ENCODE measurements at places on chromosomes 4 and X.

- DNase-seq, result no peak
Observed at GRCh38 chrX:47278691-47279090, 45.9 kb downstream of the USP11 start.

GRCh38 chrX:78659955-78660354, 827 bp upstream of the RTL3 start:
- DNase-seq, result peak; percentile 67

- peak; percentile 42 for DNase-seq
Observed at GRCh38 chrX:129980540-129981199, 1.8 kb upstream of the BCORL1 start.

GRCh38 chr4:145583191-145584055, 35.8 kb upstream of the MMAA start:
- no peak for DNase-seq

- no peak for DNase-seq
Observed at GRCh38 chr4:127783955-127784770, 2.0 kb downstream of the HSPA4L start.

DNA sequence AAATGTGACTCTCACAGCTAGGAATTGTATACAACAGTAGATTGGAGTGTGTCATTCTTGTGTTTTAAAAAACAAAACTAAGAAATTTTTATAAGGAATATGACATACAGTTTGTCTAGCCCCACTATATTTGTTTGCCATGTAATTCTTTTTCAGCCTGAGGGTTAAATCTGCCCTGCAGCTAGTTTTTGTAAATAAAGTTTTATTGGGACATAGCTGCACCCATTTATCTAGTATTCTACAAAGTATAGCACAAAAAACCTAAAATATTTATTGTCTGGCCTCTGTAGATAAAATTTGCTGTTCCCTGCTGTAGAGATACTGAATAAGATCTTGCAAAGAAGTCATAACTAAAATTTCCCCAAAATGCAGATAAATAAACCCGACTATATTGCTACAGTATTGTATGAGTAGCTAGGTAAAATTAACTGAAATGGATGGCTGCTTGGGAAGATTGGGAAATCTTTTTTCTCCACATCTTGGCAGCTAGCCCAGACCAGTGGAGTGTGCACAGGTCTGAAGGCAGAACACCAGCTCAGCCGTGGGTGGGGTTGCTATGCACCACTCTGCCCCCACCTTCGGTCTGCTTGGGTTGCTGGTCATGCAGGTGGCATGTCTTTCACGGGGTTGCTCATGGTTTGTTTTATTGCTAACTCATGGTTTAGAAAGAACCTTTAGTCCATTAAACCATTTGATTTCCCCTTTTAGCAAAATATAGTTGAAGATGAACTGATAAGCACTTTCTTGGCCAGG, 127.9 kb downstream of the KLHL8 start:
- peak; percentile 90 for DNase-seq

DNA sequence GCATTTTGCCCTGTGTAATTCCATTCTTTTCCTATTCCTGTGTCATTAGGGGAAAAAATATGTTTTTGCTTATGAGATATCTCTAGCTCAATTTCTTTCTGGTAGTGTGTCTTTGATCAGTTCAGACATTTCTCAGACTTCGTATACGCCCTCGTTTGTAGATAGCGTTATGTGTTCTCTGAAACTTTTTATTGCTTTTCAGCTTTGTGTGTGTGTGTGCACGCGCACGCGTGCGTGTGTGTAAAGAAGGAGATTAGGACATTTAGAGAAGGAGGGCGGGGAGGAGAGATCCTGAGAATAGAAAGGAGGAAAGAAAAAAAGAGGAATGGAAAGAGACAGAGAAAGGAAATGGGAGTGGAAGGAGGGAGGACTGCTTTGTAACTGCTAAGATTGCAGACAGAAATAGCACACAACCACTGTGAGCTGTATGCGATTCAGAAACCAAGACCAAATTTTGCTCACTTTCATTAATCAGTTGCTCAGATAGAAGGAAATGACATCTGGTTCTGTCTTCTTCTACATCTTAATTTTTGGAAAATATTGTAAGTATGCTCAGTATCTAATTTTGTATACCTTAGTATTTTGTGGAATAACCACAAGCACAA, at the start of gene RXFP1:
TSS of gene RXFP1 (plus strand) at position 399 of the 605 bp plus-strand sequence. CDS start at position 494, 95 bp downstream.
- no peak for DNase-seq

GRCh38 chr4:26746802-26747213, 113.8 kb upstream of the STIM2 start:
- DNase-seq, result no peak

DNA sequence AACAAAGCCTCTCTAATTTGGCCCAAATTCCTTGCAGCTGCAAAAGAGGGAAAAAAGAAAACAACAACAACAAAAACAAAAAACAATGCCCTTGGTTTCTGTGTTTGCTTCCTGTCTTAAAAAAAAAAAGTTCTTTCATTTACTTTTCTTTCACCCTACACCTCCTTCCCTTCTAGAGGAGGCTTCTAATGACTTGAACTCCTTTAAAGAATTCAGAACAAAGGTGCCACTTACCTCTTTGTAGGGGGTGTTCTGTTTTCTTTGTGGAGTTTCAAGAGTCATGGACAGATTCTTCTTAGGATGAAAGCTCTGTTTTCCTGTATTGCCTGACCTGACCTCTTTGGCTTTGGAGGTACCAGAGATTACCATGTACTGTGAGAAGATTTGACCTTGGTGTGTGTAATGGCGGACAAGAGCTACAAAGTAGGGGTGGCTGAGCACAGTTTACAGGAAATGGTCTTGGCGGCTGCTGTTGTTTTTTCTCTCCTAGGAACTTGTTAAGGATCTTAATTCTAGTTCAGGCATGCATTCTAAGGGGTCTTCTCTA, 72.4 kb upstream of the S100G start:
- DNase-seq, result no peak

- peak; percentile 4 for DNase-seq
Observed at GRCh38 chr4:95546866-95547714, 1.7 kb downstream of the UNC5C start.

- peak; percentile 1 for DNase-seq
Observed at GRCh38 chrX:96843566-96843965, 40.1 kb upstream of the RPA4 start.

- no peak for DNase-seq
Observed at GRCh38 chrX:6311540-6311939, 82.9 kb upstream of the NLGN4X start.

DNA sequence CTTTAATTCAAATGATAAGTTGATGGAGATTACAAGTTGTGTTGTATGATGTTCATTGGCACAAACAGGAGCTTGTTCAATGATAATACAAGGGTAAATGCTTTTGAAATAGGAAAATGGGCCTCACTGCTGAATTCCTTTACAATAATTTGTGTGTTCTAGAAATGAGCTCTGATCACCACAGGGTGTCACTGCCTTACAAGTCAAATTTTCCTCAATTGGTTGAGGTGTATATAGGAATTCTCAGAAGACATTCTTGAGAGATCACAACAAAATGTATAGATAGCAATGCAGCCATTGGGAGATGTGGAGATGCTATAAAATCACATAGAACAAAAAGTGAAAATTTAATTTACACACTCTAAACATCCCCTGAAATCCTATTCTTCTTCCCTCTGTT, 49.6 kb downstream of the KLF8 start:
- peak; percentile 29 for DNase-seq

GRCh38 chrX:40871385-40872082, 136.2 kb upstream of the MED14 start:
- peak; percentile 56 for DNase-seq

DNA sequence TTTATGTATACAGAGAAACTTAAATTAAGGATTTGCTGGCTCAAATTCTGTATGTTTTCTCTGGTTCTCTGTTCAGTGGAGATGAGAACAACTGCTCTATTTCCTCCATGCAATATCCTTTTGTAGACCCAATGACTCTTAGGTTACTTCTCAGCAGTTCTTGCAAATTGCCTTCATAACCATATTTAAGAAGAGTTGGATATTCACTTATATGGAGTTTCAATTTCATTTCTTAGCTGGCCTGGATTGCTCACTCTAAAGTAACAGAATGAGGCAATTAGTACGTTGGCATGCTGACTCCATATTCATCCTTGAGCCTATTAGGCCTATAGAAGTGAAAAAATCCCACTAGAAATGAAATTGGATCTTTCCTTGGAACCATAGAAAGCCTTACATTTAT, 93.6 kb downstream of the DOCK11 start:
- DNase-seq, result no peak

GRCh38 chrX:70196961-70197720, 19.9 kb downstream of the DGAT2L6 start:
- DNase-seq, result peak; percentile 62

- DNase-seq, result peak; percentile 66
Observed at GRCh38 chrX:34956916-34957315, 14.3 kb downstream of the FAM47B start.

DNA sequence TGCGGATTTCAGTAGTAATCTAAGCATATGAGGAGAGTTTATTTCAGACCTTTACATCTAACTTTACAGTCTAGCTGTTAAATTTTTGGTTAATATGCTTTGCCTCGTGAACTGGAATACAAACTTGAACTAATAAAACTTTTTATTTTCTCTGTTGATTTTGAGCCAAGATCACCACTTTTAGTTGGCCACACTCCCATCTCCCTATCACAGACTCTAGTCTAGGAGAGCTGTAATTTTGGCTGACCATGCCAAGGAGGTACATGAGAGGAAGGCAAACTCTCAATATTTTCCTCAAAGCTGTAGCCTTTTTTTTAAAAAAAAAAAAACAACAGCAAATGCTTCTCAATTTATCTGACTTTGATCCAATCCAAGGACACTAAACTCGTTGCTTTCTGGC, 597.5 kb upstream of the PCDH7 start:
- DNase-seq, result peak; percentile 3

DNA sequence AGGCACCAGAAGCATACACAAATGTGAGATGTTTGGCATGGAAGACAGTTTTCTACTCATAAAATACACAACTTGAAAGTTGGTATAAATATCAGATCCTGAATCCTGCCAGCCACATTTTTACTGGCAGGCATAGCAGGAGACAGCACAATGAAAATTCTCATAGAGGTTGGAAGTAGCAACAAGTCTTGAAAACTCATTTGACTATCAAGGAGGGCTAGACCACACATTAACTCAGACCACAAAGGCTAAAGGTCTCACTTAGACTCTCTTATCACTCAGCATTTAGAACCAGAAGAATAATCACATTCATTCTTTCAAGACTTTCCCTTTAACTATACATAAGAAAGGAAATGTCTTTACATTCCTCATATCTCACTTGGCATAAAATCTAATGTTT, 56.5 kb downstream of the SORBS2 start:
- peak; percentile 17 for DNase-seq

DNA sequence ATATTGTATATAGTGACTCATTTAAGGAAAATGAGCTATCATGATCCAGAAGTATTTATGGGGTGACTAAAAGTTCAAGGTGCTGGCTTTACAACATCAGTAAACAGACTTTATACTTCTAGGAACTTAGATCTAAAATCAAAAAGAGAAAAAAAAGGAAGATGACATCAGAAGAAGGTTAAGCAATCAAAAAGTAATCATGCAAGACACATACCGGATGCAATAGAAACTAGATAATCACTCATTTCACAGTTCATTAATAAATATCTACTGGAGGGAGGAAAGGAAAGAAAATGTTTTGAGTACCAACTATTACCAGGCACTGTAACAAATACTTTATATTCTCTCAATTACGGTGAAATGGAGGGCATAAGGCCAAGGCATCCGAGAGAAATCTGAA, 276.4 kb downstream of the SPRY1 start:
- DNase-seq, result peak; percentile 52

GRCh38 chr4:128868758-128869157, 59.3 kb downstream of the JADE1 start:
- DNase-seq, result no peak

- DNase-seq, result no peak
Observed at GRCh38 chrX:153474266-153474665, 3.9 kb upstream of the HAUS7 start.

GRCh38 chrX:33142331-33142730, 69.0 kb downstream of the DMD start:
- no peak for DNase-seq

DNA sequence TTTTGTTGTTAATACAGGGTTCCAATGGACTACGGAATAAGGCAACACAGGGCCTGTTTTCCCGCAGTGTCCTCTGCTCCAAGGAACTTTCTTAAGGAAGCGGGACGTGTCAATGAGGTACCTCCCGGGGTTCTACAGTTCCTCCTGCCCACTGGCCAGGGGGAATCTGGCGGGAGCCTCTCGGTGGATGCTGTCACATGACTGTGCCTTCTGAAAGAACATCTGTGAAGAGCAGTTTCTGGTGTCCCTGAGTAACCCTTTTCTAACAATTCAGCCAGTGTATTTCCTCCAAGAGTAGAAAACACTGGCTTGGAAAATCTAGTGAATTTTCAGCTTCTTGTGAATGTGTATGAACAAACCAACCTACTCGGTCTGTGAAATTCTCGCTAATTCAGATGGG, 32.7 kb downstream of the MFAP3L start:
- DNase-seq, result no peak

DNA sequence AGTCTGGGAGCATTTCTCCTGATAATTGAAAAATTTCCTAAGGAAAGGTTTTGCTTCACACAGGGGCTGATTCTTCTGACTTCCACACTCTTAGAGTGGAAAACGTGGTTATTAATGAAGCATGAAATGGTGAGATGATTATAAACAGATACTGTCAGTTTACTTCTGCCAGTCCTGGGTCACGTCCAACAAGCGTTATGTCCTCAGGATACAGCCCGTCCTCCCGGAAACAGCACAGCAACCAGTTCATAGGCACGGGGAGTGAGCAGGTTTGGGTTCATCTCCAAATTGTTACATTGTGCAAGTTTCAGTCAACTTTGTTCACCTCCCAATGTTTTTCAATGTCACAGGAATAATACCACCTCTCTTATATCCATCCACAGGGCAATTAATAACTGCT, 98.8 kb downstream of the NPNT start:
- peak; percentile 40 for DNase-seq

DNA sequence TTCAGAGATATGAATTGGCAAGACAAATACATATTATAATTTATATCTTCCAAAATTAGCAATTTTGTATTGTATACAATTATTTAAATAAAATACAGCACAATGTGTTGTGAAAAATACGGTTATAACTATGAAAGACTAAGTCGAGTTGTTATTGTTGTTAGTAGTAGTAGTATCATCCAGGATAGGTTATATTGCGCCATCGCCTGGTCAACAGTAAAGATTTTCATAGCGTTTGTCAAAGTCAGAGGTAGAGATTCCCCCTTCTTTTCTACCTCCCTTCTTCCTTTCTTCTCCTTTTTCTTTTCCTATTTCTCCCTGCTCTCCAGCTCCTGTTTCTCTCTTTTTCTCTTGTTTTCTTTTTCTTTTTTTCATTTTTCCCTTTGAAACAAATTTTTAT, 499.1 kb upstream of the EPHA5 start:
- peak; percentile 3 for DNase-seq

- DNase-seq, result no peak
Observed at GRCh38 chr4:3655963-3656362, 110.2 kb upstream of the ADRA2C start.
